Right kidney (tissue), 9 donors: ENCODE measurements at places on chromosomes 4 and X.
A peak's percentile ranks its signal among the peaks of the same experiment; 100 is the strongest.

- DNase-seq = no peak
Measured at GRCh38 chr4:102352781-102353180, 7.5 kb upstream of the SLC39A8 start.

- DNase-seq = no peak
Measured at GRCh38 chrX:133786382-133786781, 199.0 kb downstream of the GPC3 start.

DNA sequence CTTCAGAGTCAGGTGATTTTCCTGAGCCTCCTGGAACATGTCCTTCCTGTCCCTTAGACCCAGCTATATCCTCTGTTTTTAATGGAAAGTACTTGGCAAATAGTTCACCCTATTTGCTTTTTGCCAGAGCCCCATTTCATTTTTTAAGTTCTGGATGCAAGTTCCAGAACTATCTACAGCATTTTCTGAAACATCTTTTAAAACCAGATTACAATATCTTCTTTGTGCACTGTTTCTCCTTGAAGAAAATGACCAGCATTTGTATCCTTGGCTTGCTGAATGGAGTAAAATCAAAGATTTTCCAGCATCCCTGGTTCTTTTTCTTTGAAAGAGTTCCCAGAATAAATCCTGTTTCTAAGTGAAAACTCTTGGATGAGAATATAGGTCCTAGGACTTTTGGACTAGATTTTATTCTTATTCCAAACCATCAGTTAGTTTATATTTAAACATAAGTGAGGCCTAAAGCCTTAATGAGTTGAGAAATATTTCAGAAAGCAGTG is 224.3 kb downstream of the ANK2 start:
- no peak for DNase-seq

- peak; percentile 59 for DNase-seq
Measured at GRCh38 chrX:40083120-40083978, 14.4 kb downstream of the BCOR start.

- no peak for DNase-seq
Measured at GRCh38 chrX:31260351-31260750, 188.5 kb upstream of the FTHL17 start.

DNA sequence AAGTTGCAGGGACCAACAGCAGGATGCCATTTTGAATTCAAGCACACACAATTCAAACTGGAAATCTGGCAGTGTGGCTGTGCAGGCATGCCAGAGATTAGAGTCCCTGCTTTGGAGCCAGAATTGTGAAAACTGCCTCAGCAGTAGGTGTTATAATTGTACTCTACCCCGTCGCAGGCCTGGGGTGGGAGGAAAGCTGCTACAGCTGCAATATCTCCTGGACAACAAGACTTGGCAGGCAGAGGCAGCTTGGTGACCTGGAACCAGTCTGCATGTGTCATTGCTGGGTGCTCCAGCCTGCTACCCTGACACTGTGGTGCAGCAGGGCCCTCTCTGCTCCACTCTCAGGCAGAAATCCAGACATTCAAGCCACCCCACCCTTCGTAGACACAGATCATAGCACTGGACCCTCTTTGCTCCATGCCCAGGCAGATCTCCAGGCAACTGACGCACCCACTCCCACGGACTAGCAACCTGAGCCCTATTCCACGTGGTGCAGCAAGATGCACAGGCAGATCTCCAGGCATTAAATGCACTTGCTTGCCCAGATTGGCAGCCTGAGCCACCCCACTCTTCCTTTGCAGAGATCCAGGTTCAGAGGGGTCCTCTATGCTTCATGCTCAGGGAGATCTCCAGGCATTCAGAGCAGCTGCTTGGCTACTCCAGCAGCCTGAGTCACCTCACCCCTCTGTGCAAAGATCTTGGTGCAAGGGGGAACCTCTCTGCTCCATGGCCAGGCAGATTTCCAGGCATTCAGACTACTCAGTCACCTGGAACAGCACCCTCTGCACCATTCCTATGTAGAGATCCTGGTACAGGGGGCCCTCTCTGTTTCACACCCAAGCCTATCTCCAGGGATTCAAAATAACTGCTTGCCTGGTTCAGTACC is 140.5 kb downstream of the LRBA start:
- peak; percentile 4 for DNase-seq

DNA sequence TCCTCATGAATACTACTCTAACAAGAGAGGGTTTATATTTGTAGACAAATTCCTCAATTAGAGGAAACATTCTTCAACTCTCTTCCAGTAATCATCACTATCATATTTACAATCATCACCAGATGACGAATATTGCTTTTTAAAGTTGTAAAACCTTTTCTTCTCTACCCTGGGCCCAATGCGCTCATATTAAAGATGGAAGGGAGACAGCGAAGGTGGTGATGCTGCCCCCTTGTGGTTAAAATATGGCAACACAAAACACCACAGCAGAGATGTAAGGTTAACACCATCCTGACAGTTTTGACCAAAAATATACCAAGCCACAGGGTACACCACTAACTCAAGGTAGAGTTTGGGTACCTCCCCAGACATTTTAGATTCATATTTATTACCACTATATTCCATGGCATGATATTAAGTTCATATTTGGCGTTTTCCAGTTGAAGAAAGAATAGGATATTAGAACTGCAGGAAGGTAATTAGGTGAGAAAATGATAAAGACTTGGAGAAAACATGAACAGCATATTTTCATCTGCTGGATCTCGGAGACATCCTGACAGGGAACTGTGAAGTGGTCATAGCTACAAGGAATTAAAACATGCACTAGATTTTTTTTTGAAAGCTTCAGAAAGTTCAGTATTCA is 72.8 kb downstream of the SLC9A7 start:
- DNase-seq = no peak

GRCh38 chrX:12866451-12867377 is at the start of gene TLR7:
TSS of gene TLR7 (plus strand) at chrX:12867072. CDS start at chrX:12867579, 507 bp downstream.
- no peak for DNase-seq

- DNase-seq = no peak
Measured at GRCh38 chrX:56248492-56248891, 16.3 kb downstream of the KLF8 start.

DNA sequence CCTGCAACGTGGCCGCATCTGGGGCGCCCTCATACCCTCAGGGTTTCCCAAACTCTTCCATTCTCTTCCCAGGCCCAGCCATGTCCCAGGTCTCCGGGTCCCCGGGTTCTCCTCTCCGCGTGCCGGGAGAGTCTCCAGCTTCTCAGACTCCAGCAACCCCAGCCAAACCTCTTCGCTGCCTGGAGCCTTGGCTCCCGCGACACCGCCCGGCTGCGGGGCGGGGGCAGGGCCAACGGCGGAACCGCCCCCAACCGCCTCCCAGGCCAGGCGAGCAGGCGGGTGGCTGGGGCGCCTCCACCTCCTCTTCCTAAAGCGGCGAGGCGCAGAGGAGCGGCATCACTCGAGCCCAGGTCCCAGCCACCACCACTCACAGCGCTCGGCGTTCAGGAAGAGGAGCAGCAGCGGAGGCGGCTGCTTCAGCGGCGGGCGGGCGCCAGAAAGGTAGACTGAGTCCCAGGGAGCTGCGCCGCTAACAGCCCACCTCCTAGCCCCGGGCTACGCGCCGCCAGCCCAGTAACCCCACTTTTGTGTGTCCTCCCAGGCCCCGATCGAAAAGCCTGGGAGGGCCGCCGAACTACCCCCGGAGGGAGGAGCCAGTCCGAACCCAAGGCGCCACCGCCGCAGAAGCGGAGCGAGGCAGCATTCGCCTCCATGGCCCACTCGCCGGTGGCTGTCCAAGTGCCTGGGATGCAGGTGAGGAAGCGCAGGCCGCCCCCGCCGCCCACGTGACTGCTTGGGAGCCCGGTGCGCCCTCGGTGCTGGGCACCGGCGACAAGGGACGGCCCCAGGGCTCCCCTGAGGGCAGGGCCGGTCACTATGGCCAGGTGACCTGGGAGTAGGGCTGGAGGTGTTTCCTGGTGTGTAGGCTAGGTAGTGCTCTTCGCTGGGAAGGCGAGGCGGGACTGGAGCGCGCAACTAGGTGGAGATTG is at the start of gene STK26:
STK26 (plus strand) TSS at position 336 of the 929 bp plus-strand sequence; CDS start at position 652, 316 bp downstream.
- DNase-seq = peak; percentile 68

DNA sequence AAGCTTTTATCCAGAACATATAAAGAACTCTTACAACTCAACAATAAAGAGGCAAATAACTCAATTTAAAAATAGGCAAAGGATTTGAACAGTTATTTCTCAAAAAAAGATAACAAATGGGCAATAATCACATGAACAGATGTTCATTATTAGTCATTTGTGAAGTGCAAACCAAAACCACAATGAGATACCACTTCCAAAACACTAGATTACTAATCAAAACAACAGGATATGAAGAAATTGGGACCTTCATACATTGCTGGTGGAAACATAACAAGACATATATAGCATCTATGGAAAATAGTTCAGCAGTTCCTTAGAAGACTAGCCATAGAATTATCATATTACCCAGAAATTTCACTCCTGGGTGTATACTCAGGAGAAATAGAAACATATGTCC is 224.6 kb downstream of the FBXO8 start:
- DNase-seq = no peak

GRCh38 chr4:79233820-79234219 is 92.0 kb downstream of the NAA11 start:
- no peak for DNase-seq

GRCh38 chr4:125013891-125014290 is 300.9 kb upstream of the FAT4 start:
- DNase-seq = no peak

- DNase-seq = no peak
Measured at GRCh38 chr4:112377171-112377570, 80.0 kb downstream of the ALPK1 start.

DNA sequence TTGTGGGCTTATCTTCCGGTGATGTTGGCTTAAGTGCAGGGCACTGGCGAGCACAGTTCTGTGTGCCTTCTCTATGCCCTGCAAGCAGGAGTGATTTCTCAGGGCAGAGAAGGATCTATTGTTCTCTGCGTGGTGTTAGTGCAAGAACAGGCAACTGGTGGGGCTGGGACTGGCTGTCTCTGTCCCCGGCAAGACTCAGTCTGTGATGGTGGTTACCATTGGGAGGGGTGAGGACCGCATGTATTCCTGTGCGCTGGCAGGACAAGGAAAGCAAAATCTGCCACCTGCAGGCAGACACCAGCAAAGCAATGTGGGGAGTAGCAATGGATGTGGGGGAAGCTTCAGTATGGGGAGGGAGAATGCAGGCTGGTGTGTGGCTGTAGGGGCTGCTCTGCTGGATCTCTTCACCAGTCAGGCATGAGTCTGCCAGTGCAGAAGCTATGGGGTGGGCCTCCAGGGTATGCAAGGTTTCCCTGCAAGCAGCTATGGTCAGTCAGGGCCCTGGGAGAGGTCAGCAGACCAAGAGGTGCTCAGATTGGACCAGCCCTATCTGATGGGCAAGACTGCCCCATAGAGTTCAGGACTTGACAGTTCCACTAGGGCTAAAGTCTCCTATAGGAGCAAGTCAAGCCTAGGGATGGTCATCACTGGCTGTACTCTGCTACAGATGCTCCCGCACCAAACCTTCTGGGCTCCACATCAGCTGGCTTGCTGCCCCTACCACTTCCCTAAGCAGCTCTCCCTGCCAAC is 16.8 kb downstream of the PF4 start:
- DNase-seq = no peak

- no peak for DNase-seq
Measured at GRCh38 chr4:80173401-80173800, 23.9 kb upstream of the PRDM8 start.

DNA sequence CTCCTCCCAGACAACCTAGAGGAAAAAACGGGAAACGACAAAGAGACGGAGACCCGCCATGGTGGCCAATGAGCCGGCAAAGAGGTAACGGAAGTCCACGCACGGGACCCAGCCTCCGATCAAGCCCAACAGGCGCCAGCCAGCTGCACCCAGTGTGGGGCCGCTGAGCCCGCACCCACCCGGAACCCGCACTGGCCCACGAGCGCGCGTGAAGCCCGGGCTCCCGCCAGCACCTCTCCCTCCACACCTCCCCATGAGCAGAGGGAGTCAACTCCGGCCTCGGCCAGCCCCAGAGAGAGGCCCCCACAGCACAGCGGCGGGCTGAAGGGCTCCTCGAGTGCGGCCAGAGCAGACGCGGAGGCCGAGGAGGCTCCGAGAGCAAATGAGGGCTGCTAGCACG is 14.6 kb upstream of the FMR1 start:
- no peak for DNase-seq

DNA sequence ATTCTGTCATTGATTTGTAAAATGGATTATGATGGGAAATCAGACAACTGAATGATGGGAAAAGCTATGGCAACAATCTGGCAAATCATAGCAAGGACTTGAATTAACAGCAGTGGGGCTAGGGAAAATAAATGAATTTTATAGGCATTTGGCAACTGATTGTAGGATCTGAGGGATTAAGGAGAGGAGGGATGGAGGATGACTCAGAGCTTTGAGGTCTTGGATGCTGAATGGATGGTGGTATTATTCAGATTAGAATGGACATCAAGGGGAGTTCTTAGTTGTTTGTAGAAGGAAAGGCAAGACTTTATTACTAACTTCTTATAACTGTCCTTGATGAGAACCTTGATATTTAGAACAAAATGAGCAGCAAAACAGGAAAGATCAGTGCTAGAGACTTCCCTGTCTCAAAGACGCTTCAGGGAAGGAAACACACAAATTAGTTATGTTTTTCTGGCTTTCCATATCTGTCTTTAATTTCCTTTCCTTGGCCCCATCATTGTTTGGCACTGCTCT is 51.4 kb upstream of the HHIP start:
- no peak for DNase-seq

DNA sequence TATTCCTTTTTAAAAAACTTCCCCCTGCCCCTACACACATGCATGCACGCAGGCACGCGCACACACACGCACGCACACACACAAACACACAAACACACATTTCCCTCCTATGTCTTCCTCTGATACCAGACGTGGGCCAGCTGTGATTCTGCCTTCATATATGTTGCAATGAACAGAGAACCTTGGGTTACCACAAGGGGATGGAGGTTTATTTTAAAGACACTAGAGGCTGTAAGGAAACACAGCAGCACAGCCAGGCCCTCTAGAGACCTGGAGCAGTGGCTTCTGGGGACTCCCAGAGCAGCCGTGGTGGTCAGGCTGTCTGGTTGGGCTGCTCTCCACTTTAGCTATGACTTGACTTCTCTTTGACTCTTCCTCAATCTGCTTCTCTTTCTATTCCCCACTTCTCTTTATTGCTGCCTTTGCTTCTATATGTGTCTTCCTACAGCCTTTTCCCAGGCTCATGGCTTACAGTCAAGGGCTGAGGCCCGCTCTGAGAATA is 3.2 kb upstream of the TLR10 start:
- DNase-seq = no peak

DNA sequence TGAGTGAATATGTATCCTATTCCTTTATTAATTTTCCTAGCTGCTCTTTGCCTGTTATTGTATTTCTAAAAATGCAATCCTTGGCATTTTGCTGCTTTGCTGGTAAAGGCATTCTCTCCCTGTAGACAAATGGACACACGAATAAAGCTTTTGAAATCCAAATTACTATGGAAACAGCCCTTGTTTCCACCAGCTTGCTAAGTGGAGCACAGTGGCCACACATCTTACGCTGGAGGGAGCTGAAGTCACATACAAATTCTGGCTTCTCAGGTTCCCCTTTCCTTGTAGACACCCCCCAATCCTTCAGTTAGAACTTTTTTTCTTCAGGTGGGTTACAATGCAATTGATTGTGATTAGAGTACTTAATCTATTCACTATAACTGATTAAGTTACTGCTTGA is 66.2 kb downstream of the AGA start:
- no peak for DNase-seq

- no peak for DNase-seq
Measured at GRCh38 chrX:48617542-48618340, 20.4 kb downstream of the WDR13 start.
